NCI-H2227 treated with DMSO at 0.1 percent for 48 hours (cell line): ENCODE measurements at places on chromosomes 3 and 15.

- no peak for DNase-seq
Measured at GRCh38 chr3:97981886-97982285, 9.7 kb upstream of the RIOX2 start.

DNA sequence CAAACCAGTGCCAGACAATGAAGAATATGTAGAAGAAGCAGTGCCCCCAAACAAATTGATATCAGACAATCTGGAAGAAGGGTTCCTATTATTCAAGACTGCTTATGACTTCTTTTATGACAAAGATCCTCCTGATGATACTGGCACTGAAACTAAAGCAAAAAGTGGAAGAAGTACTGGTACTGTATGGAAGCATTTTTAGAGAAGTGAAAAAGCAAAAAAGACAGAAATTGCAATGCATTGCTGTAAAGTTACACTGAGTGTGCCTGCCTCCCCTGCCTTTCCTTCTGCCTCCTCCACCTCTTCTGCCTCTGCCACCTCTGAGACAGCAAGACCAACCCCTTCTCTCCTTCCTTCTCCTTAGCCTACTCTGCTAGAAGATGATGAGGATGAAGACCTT lies 167.6 kb downstream of the PLCL2 start:
- no peak for DNase-seq

DNA sequence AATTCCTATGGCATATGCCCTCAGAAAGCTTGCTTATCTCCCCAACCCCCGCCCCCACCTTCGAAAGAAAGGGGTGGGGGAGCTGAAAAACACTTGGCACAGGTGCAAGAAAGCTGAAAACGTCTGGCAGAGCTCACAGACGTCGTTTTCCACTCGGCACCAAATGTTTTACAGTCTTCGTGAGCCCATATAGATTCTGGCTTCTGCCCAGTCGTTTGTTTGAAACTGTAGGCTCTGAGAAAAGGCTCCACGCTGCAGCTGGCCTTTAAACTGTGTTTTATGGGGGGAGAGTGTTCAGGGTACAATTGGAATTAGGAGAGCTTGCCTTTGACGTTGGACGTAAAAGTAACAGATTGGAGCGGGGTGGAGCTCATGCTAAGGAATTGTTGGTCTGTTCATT lies 130.3 kb downstream of the MDFIC2 start:
- DNase-seq = no peak

GRCh38 chr15:67979281-67979680 lies 74.8 kb upstream of the PIAS1 start:
- DNase-seq = no peak
